ENCODE measurements at places on chromosomes 5 and 9.
A peak's percentile ranks its signal among the peaks of the same experiment; 100 is the strongest.

- DNase-seq, result no peak
Observed at GRCh38 chr9:125844611-125845010, 97.4 kb downstream of the PBX3 start.

- DNase-seq, result peak; percentile 58
Observed at GRCh38 chr9:37412431-37413151, 9.9 kb upstream of the GRHPR start.

GRCh38 chr9:13606586-13606985 lies 327.1 kb upstream of the MPDZ start:
- no peak for DNase-seq

DNA sequence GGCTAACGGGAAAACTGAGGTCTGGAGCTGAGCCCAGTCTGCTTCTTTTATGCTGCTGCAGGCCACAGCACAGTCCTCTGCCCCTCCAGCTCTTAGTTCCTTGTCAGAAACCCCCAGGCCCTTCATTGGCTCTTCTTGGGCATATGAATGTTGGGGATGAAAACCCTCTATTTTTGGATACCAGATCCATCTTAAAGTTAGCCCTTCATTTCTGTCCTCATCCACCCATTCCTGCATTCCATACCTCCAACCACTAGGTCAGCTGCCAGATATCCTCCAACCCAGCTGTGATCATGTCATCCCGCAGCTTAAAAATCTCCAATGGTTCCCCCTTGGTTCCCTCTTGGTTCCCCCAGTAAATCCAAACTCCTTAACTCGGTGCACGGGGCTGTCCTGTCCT lies 1.8 kb upstream of the SLC25A51 start:
- no peak for DNase-seq

DNA sequence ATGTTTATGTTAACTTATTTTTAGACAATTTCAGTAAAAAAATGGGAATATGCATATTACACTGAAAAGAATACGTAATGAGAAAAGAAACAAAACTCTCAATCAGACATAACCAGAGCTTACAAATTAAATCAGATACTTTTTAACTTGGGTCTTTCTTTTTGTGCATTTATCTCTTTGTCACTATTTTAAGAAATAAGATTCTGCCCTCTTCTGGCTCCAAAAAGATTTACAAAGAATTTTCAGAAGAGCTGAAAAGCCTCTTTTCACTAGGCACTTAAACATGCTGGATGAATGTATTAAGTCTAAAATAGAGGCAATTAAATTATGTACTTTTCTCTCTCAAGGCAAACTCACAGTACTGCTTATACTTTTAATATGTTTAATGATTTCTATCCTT lies 55.5 kb downstream of the CEP120 start:
- peak; percentile 24 for DNase-seq

GRCh38 chr9:117779760-117780159 lies 75.6 kb downstream of the TLR4 start:
- peak; percentile 12 for DNase-seq

DNA sequence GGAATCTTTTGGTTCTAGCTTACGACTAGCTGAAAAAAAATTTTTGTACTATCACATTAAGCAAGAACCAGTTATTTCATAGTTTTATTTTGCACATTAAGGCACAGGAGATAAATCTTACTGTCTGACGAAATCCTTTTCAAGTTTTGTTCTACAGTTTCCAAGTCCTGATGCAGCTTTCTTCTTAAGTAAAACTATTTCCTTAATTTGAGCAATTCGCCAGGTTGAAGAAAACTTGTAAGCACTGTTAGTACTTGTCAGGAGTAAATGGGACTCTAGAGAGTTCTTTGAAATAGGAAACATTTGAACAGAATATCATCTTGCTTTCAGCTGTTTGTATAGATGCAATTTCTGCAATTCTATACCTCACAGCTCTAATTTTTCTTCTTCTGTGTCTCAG lies 318.8 kb upstream of the ELAVL2 start:
- DNase-seq, result no peak

DNA sequence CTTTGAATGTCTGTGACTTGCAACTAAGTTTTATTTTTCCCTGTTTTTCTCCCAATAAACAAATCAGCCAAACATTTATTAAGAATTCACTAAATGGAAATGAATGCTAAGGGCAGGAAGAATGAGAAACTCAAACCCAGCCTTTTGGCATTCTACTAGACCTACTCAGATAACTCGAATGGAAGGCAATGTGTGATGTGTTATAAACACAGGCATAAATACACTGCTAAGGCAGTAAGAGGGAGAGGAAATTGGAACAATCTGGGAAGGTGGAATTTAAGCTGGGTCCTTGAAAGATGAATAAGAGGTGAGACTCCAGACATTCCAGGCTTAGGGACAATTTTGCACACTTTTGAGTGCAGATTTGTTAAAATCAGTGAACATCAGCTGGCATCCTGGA lies 34.7 kb downstream of the MARCHF3 start:
- no peak for DNase-seq

DNA sequence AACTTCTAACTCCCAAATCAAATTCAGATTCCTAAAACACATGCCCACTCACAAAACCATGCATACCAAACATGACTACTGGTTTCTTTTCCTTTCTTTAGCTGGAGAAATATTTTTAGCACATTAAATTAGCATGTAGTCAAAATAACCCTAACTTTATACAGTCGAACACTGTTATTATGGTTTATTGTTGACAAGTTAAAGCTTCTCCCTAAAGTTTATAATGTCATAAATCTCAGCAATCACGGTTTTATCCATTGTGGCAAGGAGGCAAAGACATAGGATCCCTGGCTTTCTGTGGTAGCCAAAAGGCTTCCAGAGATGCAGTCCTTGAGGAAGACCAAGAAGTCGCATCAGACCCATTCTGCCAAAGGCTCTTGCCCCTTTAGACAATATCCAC lies 27.5 kb downstream of the ARL15 start:
- DNase-seq, result no peak

- DNase-seq, result no peak
Observed at GRCh38 chr9:91315191-91315590, 46.5 kb downstream of the AUH start.

GRCh38 chr5:145830594-145830993 lies 4.5 kb downstream of the PRELID2 start:
- no peak for DNase-seq

GRCh38 chr5:179370490-179371120 lies 25.3 kb upstream of the ADAMTS2 start:
- DNase-seq, result no peak

Data from neural progenitor cell (in vitro differentiated cells).